Hair follicular keratinocyte (primary cell): ENCODE measurements at places on chromosomes 1 and 21. TPM values are rescaled to one million over a fixed set of nuclear protein-coding genes. Genes with fewer than 3 reads are reported as not detected.

Gene CFAP74
- not detected in 2 replicates for total RNA-seq

Gene ZNF683
- not detected in 2 replicates for total RNA-seq

Gene CLCA4
- total RNA-seq: 0.15 and 0.16 TPM in 2 replicates

Gene SMIM1
- 11.9 TPM in 1 of 2 replicates, not detected in the other for total RNA-seq

Gene ATF6
- total RNA-seq: 15.8 and 19.1 TPM in 2 replicates

Gene TAS1R3
- total RNA-seq: under 0.01 TPM in 1 of 2 replicates, not detected in the other

Gene LRRC38
- total RNA-seq: not detected in 2 replicates

Gene RUNX3
- 0.15 TPM in 1 of 2 replicates, not detected in the other for total RNA-seq

Gene HRNR
- not detected in 2 replicates for total RNA-seq

Gene PM20D1
- not detected in 2 replicates for total RNA-seq

Gene ZBED6
- total RNA-seq: 6.4 and 10.5 TPM in 2 replicates

Gene RCC2
- 90.4 and 104 TPM in 2 replicates for total RNA-seq

Gene KCNK1
- 9.4 and 10.4 TPM in 2 replicates for total RNA-seq
